ENCODE measurements at places on chromosomes 12 and 14.

DNA sequence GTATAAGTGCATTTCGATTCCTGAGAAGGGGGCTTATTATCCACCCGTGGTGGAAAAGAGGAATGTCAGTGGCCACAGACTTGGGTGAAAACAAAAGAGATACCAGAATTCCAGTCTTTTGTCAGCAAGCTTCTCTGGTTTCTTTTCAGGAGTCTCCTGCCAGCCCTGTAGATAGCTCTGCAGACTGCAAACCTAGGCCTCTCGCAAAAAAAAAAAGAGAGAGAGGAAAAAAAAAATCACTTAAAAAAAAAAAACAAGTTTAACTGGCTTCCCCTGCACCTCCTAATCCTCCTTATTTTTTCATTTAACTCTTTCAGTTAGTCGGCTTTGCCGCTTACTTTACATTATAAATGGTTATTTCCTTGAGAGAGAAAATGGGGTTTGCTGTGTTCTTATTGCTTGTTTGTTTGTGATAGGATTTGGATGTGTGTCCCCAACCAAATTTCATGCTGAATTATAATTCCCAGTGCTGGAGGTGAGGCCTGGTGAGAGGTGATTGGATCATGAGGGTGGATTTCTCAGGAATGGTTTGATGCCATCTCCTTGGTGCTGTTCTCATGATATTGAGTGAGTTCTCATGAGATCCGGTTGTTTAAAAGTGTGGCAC lies 170.0 kb downstream of the BCL11B start:
- no peak for DNase-seq

GRCh38 chr14:68554231-68554630 lies 238.6 kb downstream of the ZFP36L1 start:
- DNase-seq, result no peak

DNA sequence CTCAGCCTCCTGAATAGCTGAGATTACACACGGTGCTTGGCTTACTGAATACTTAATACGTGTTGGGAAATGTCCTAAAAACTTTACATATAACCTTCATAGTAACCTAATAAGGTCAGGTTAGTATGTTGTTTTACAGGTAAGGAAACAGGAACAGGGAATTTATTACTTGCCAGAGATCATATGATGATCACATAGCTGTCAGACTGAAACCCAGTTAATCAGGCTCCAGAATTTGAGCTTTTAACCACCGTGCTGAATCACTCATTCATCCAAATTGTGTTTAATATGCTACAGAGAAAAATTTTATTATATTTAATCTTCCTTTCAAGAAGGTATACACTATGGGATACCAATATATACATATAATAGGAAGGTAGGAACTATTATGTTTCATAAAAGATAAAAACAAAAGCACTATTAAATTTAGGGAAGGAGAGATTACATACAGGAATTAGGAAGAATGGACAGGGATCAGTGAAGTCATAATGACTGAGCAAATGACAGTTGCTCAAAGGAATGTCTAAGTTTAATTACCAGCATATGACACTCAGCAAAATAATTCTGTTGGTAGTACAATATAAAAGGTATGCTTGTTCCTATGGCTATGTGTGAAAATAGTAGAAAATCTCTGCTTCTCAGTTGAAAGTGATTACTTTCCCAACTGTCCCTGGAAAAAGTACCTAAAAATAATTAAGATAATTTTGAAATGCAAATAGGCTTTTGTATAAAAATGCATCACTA lies 59.3 kb downstream of the HEATR5A start:
- DNase-seq, result no peak

DNA sequence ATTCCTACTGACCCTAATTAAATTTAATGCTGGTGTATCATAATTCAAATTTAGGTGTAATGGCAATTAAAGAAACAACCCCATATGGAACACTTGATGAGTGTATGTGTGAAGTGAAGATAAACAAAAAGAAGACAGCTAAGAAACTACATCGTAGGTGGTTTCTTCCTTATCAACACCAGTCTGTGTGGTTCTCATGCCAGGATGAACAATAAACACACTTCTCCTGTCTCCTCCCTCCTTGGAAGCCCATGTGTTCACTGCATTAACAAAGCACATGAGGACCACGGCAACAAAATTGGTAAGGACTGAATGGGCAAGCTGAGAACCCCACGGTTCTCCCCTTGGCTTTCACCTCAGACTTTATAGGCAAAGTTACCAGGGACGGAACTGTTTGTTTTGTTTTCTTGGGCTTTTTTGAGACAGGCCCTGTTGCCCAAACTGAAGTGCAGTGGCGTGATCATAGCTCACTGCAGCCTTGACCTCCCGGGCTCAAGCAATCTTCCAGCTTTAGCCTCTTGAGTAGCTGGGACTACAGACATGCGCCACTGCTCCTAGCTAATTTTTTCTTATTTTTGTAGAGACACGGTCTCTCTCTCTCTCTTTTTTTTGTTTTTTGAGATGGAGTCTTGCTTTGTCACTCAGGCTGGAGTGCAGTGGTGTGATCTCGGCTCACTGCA lies 71.0 kb downstream of the TRAFD1 start:
- no peak for DNase-seq

GRCh38 chr12:96986883-96987523 lies 79.9 kb downstream of the NEDD1 start:
- peak; percentile 69 for DNase-seq

GRCh38 chr14:35632676-35633075 lies 98.7 kb downstream of the INSM2 start:
- no peak for DNase-seq

DNA sequence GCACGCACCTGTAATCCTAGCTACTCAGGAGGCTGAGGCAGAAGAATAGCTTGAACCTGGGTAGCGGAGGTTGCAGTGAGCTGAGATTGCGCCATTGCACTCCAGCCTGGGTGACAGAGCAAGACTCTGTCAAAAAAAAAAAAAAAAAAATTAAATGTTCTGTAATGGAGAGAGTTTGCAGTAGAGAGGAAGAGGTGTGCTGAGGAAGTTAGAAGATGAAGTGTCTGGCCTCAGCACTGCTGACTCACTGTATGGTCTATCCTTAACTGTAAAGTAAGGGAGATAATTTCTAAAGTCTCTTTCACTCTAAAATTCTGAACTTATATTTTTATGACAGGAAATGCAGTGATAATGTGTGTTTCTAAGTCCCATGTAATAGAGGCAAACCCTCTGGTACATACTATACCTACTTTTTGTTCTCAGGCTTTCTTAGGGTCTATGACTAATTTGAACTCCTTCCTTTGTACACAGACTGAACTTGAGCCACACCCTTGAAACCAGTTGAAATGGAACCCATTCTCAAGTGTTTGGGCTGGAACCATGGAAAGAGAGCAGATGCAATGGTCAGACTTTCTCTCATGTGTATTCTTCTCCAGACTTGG lies 278.1 kb upstream of the FAR2 start:
- DNase-seq, result no peak

GRCh38 chr12:96456265-96456974 lies 33.0 kb upstream of the CFAP54 start:
- no peak for DNase-seq

- DNase-seq, result no peak
Measured at GRCh38 chr14:99123208-99123870, 148.7 kb downstream of the BCL11B start.

GRCh38 chr12:67797185-67797741 lies 148.7 kb downstream of the DYRK2 start:
- DNase-seq, result no peak

DNA sequence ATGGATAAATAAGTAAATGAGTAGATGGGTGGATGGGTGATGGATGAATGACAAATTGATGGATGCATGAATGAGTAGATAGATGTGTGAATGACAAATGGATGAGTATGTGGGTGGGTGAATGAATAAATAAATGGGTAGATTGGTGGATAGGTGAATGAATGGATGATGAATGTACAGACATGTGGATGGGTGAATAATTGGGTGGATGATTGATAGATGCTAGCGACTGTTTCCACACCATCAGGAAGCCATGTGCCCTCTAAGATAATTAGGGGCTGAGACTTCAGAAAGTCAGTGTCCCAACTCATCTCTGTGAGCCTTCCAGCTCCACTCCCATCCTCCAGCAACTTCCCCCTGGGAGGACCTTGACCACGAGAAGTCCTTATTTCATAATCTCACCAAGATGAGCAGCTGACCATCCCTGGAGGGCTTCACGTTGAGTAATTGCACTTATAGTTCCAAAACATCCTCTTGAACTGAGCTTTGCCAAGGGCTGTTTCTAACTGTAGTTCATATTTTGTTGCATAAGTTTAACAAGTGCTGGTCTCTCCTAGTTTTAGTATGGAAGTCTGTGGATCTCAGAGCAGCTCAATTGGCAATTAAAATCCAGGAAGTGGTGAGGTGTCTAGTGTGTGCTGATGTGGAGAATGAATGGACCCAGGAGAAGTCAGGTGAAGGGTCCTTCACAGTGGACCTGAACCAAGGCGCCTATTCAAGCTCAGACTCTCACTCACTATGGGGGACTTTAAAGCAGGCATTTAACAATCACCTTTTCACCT lies 295.7 kb downstream of the ADGRD1 start:
- no peak for DNase-seq

DNA sequence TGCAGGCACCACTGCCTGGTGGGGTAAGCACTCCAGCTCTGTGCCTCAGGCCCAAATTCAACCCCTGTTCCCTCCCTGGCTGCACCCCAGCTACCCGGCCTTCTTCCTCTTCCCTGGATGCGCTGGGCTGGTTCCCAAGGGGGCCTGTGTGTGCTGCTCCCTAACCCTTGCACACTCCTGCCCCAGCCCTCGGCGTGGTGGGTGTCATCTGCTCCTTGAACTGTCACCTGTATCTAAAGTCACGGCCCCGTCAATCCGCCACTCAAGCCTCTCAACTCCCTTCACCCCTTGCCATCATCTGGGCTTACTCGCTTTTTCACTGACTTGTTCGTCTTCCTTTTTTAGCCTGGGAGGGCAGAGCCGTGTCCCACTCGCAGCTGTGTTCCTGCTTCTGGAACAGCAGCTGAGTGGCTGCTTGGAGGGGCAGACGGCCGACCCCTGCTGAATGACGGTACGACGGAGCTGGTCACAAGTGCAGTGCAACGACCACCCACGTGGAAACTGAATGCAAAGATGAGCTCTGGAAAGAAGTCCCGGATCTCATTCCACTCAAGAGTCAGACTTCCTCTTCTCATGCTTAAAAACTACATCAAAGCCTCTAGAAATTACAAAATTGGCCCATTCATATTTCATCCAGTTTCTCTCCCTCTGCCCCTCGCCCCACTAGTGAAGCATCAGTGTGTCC lies 138.9 kb downstream of the PIWIL1 start:
- DNase-seq, result no peak

DNA sequence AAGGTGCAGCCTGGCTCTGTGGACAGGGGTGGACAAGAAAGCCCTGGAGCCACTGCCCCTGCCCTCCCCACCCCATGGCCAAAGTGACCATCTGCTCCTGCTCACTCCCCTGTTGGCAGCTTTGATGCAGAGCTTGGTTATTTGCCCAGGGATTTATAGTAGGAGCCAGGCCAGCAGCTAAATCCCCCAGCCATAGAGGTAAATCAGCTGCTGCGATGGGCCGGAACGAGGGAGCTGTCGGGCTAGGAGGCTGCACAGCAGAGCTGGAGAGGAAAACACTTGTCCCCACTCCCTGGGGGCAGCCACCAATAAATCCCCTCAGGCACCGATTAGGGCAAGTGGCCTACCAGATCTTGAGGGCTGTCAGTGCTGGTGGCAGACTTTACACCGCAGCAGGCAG lies 26.0 kb downstream of the SMUG1 start:
- DNase-seq, result peak; percentile 84

- peak; percentile 54 for DNase-seq
Measured at GRCh38 chr14:99479906-99480869, at the start of gene SETD3. Gene SETD3, minus strand, starts transcription at chr14:99480859. Its CDS starts 15,054 bp downstream, at chr14:99465805.

- no peak for DNase-seq
Measured at GRCh38 chr14:102644523-102644922, 52.1 kb downstream of the RCOR1 start.

DNA sequence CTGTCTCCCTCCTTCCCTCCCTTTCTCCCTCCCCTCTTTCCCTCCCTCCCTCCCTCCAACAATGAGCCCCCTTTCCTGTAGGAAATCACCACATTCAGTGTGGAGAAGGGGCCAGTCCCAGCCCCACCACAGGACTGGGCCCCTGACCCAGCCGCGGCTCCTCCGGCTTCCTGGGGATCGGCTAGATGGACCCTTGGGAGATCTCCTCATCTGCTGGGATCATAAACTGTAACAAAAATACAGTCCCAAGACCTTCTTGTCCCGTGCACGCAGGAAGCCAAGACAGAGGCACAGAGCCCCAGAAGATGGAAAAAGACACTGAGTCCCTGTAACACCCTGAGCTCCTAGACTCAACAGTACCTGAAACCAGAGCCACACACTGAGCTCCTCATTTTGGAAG lies 23.9 kb downstream of the DIO3 start:
- no peak for DNase-seq

DNA sequence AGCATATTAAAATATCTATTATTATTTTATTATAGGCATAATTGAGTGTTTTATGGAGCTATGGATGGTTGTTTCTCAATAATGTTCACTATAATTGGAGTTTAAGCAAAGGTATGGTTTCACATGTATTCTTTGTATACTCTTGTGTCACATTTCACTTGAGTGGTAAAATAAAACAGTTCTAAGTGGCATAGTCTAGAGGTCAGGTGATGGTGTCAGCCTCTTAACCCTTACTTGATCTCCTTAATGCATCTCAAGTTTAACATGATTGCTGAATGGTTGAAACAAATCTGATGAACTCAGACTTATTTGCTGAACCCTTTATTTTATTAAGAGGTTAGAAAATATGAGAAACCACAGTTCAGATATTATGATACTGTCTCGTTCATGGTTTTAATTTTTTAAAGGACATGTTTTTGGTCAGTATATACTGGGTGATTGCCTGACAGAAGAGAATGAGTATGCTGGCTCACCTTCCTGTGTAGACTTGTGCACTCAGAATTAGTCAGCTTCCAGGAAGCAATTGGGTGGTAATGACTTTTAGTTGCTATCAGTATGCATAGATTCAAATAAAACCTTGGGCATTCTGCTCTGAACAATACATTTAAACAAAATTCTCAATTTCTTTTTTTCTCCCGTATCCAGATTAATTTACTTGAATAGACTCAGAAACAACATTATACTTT lies 464.6 kb downstream of the PCNX1 start:
- DNase-seq, result no peak

- DNase-seq, result no peak
Measured at GRCh38 chr14:74611650-74612349, at the start of gene LTBP2. Gene LTBP2, minus strand, starts transcription at chr14:74612237. Its CDS starts 293 bp downstream, at chr14:74611944.

DNA sequence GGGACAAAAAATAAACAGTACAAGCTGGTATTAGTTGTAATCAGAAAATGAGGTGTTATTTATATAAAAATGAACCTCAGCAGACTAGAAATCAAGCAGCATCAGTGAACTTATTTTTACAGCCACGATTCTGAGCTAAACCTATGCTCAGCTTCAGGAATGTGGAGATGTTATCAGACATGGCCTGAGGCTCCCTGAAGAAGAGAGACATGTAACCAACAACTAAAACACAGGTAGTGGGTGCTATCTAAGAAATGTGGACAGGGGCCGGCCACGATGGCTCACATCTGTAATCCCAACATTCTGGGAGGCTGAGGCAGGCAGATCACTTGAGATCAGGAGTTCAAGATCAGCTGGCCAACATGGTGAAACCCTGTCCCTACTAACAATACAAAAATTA lies 534.3 kb downstream of the VRK1 start:
- DNase-seq, result no peak

- DNase-seq, result no peak
Measured at GRCh38 chr12:130573766-130574165, 142.3 kb downstream of the RIMBP2 start.

- DNase-seq, result no peak
Measured at GRCh38 chr12:116050275-116050674, 227.2 kb downstream of the MED13L start.
